ENCODE measurements at places on chromosomes 12 and 14.

GRCh38 chr14:75273272-75274049 is 5.2 kb upstream of the FOS start:
- DNase-seq: no peak

DNA sequence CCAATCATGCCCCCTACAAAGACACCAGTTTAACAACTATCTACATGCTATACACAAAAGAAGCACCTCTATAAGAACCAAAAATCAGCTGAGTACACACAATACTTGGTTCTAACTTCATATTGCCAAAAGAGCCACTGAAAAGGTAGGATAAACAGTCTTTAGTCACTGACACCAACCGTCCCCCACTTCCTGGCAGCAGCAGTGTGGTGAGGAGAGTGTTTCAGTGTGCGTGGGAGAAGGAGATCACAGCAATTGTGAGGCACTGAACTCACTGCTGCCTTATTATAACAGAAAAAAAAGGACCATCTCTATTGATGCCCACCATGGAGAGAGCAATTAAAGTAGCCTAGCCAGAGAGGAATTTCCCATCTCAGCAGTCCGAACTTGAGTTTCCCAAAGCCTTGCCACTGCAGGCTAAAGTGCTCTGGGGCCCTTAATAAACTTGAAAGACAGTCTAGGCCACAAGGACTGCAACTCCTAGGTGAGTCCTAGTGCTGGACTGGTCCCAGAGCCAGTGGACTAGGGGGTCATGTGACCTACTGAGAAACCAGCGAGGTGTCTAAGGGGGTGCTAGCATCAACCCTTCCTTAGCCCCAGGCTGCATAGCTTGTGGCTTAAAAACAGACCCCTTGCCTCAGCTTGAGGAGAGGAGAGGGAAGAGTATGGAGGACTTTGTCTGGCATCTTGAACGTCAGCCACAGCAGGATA is 37.1 kb upstream of the LMNTD1 start:
- no peak for DNase-seq

GRCh38 chr12:20625531-20625930 is 69.6 kb upstream of the SLCO1C1 start:
- no peak for DNase-seq

DNA sequence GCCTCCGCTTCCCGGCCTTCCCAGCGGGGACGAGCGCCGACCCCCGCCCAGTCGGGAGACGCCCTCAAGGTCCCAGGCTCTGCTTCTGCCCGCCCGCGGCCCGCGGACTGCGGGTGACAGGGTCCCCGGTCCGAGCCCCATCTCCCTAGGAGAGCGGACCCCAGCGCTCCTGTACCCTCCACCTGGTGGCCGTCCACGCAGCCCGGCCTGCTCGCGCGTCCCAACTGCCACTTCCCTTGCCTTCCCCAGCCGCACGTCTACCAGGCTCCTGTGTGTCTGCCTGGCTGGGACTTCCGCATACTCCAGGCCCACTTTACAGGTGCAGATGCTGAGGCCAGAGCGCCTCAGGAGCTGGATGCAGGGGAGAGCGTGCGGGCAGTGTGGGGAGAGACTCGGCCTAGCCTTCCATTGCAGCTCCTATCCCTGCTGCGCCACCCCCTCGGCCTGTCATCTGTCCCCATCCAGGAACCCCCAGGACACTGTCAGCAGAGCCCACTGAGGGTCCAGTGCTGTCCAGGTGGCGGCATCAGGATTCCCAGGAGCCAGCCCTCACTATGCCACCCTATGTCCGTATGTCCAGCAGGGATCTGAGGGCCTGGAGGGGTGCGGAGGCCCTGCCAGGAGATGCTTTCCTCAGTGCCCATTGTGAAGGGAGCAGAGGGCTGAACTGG is 8.0 kb upstream of the ANKRD9 start:
- no peak for DNase-seq

DNA sequence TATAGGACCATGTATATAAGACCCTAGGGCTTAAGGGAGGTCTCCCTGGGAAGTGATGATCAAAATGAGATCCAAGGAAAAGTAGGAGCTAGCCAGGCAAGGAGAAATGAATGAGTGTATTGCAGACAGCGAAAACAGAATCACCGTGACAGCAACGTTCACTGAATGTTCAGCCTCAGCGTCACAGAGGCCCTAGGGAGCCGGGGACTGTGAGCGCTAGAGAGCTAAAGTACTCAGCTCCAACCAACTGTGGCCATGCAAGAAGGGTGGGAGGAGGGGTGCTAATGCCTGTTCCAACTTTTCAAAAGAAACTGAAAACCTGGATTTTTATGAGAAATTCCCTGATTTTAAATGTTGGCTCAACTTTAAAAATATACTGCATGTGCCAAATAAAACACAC is 105.5 kb upstream of the CCND2 start:
- no peak for DNase-seq

GRCh38 chr14:68444449-68445168 is 348.3 kb downstream of the ZFP36L1 start:
- DNase-seq: peak; percentile 80

GRCh38 chr12:123278101-123278627 is 6.5 kb upstream of the CDK2AP1 start:
- no peak for DNase-seq

DNA sequence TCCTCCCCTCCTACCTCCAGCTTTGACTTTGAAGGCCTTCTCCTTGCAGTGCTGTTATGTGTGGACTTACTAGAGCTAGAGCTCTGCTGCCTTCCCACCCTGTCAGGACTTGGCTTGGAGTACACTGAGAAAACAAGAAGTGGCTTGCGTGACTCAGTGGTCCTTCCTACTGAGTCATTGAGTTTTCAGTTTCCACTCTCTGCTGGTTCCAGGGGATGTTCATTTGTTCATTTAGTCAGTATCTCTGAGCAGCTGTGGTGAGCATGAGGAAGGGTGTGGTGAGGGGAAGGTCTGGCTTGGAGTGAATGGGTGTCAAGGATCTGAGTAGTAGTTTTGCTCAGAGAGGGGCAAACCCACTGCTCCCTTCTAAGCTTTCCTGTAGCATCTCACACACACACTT is 17.2 kb upstream of the ELK3 start:
- no peak for DNase-seq
